ENCODE measurements at places on chromosomes 2 and 18.

GRCh38 chr2:157875641-157876065 lies 477 bp downstream of the ACVR1 start:
- DNase-seq, result no peak

DNA sequence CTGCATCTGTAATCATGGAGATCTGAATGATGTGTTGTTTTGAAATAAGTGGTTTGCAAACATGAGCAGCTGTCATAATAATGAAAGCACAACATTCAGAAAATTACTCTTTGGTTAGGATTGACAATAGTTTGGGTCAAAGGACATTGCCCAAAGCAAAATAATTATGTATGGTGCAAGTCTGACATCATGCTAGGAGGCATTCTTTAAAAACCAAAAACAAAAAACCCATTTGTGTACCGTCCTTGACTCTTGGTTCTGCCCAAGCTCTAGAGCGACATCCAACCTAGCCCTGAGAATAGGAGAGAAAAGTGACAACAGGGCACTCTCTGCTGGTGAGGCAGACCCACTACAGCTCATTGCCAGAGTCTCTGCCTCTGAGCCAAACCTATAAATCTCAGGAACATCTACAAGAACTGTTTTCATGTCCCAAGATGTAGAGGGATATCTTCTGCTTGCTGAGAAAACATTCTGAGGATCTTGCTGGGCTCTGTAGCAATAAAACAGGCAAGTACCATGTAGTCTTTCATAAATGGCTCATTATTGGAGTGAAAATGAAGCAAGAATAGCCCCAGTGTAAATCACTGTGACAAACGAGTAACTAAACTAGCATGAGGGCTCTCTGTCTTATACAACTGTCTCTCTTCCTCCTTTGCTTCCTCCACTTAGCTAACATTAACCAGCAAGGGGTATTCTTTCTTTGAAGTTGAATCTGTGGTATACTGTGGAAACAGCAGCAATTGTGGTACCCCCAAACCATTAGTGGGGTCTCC lies 266.8 kb upstream of the CXCR4 start:
- DNase-seq, result peak; percentile 19

GRCh38 chr2:39733070-39733674 lies 45.9 kb downstream of the THUMPD2 start:
- no peak for DNase-seq

DNA sequence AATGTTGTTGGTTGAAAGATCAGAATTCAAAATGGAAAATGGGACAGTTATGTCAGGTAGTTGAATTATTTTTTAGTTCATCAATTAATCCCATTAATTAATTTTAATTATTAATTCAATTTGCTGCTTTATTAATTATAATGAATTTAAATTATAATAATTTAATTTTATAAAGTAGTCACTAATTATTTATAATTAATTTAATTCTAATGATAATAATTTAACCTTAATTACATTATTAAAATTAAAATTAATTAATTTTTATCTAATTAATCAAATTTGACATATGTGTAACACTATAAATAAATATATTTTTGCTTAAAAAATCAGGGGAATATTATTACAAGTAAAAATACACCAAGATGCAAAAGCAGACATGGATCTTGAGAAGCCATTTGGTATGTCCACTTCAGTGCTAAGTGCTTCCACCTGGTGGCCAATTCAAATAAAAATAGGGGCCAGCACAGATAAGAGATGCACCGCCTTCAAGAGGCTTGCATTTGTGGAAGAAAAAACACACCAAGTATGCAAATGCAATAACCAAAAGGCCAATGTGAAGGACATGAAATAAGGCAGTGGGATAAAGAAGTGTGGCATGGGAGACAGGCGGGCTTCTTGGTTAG lies 73.2 kb downstream of the MBP start:
- DNase-seq, result peak; percentile 73

DNA sequence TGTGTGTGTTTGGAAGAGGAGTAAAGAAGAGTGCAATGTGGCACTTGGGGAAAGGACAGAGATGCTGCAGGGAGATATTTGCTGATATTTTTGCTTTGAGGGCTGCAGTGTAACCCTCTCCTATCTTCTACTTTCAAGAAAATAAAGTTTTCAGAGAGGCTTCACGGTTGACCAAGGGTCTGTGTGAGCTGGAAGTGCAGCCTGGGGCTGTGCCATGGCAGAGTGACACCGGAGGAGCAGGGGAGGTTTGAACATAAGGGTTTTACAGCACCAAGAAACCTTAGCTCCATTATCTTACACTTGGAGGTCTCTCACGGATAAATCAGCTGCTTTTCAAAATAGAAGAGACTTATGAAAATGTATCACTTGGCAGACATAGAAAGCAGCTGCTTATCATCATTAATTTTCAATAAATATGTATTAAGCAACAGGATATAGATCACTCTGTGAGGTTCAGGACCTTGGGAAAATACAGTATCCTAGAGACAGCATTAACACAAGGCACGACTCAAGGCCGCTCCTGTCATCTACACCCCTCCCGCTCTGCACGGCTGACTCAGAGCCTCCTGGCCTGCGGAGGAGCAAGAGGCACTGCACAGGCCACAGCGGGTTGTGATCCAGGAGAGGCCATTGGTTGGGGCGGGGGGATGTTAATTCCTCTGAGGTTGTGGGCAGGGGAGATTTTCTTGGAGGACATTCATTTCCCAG lies 127.8 kb downstream of the COPS8 start:
- DNase-seq, result peak; percentile 80

DNA sequence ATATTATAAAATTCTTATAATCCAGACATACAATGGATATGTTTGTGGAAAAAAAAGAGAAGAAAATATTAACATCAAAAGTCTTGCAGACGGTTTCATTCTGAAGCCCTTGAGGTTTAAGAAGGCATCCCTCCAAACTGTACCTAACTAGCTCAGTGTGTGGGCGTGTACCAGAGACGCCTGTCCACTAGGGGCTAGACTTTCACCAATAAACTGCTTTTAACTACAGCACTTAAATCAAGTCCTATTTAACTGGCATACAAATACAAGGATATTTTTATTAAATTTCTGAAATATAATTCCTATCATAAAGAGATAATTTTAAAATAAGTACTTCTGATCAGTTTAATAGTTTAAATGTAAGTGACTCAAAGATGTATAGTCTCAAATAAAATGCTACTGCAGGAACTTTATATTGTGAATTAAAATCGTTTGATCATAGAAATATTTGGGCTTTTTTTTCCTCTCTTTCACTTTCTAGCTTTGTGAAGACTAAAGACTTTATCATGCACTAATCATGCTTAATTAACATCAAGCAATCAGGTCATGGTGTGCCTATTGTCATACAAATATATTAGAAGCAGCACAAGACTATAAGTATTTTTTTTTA lies 437.7 kb downstream of the SATB2 start:
- DNase-seq, result peak; percentile 36

- no peak for DNase-seq
Measured at GRCh38 chr2:9149726-9150567, 56.7 kb upstream of the ASAP2 start.
